ENCODE measurements at places on chromosomes 16 and 17. TPM values are rescaled to one million over a fixed set of nuclear protein-coding genes. Genes with fewer than 3 reads are reported as not detected.

The MSL1 gene
- total RNA-seq = 66.4 TPM

The SMIM5 gene
- total RNA-seq = 0.24 TPM

The TBKBP1 gene
- 13.8 TPM for total RNA-seq

The NEUROD2 gene
- not detected for total RNA-seq

The HBA1 gene
- total RNA-seq = not detected

The FN3K gene
- 1.8 TPM for total RNA-seq

The PRR35 gene
- 0.32 TPM for total RNA-seq

The ACSM2A gene
- total RNA-seq = not detected

All from hair follicle dermal papilla cell (primary cell).